ENCODE measurements at places on chromosomes 12 and 14. TPM values are rescaled to one million over a fixed set of nuclear protein-coding genes. Genes with fewer than 3 reads are reported as not detected.
A peak's percentile ranks its signal among the peaks of the same experiment; 100 is the strongest.

Gene TTC7B
- 13.9 TPM for polyA plus RNA-seq

Gene SETD1B
- 9.2 TPM for polyA plus RNA-seq

Gene PLEKHG7
- 0.73 TPM for polyA plus RNA-seq

Gene CCDC196
- polyA plus RNA-seq = not detected

Gene CIPC
- polyA plus RNA-seq = 2.7 TPM

GRCh38 chr14:73189651-73190050 is 47.7 kb upstream of the PAPLN start:
- no peak for DNase-seq

DNA sequence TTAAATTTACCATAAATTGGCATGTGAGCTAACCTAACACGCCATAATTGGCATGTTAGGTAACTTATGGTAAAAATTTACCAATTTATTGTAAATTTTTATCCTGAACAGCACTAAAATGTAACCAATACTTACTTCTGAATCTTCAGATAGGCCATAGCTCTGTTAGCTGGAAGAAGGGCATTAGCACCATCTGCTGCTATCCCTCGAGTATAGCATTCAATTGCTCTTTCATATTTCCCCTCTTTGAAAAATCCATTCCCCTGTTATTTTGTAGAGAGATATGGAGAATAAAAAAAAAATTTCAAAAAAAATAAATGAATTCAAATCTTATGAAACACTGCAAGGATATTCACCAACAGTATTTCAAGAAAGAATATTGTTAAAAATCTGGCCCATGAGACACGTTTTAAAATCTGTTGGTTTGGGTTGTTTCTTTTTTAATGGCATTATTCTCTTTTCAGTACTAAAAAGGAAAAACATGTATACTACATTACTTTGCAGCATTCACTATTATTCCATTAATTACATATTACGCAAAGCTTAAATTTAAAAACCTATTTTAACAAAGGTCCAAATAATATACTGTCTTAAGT is 19.1 kb downstream of the RPAP3 start:
- DNase-seq = no peak

GRCh38 chr12:131621701-131622421 is 89.0 kb upstream of the SFSWAP start:
- no peak for DNase-seq

DNA sequence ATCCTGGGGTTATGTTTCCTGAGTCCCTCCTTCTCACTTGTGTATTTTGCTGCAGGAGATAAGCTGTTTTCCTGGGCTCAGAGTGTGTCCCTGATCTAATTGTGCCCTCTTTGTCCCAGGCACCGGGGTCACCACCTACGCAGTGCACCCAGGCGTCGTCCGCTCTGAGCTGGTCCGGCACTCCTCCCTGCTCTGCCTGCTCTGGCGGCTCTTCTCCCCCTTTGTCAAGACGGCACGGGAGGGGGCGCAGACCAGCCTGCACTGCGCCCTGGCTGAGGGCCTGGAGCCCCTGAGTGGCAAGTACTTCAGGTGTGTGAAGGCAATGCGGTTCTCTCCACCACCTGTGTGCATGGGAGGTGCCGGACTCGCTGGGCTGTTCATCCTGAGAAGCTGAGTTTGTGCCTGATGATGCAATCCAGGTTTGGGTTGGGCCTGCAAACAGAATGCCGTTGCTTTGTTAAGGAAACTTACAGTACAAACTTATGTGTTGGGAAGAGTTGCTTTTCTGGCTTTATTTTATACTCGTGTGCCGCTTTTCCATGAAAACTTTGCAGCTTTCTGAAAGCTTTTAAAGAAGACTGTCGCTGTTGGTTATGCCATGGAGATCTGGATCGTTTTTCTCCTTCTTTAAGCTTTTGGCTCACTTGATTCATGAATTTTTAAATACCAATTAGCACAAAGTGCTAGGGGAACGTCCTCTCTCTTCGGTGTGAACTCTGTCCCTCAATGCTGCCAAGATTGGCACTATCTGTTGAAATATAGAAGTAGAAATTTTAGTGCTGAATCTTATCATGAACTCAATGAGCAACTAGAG is 27.6 kb downstream of the RDH12 start:
- DNase-seq = peak; percentile 48

DNA sequence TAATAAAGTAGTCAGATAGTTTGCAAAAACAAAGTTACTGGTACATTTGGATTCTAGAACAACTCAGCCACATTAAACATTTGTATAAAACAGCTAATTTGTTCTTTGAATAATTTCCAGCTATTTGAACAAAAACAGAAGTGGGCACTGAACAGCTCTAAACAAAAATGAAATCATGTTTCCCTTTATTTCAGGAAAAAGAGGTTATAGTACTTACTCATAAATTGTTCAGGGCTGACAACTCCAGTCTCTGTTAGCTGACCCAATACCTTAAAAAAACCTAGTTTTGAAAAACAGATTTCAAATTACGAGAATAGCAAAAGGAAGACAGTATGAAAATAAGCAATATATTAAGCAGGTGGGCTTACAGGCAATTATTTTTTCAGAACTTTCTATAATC is 8.2 kb downstream of the GNPNAT1 start:
- no peak for DNase-seq

- DNase-seq = no peak
These were observed 41.4 kb upstream of the PPFIA2 start for GRCh38 chr12:81800298-81801148.

DNA sequence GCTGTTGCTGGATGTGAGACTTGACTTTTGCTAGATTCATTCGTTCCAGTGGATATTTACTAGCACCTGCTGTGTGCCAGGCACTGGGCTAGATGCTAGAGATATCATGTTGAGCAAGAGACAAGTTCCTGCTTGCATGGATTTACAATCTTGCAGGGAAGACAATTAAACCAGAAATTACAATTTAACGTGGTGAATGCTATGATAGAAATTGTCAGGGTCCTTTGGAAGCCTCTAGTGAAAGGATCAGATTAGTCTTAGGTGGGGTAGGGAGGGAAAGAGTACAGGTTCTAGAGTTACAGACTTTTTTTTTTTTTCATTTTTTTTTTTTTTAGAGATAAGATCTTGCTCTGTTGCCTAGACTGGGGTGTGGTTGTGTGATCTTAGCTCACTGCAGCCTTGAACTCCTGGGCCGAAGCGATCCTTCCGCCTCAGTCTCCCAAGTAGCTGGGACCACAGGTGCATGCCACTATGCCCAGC is 36.7 kb downstream of the SPATS2 start:
- DNase-seq = no peak

- DNase-seq = no peak
These were observed 50.7 kb downstream of the DIP2B start for GRCh38 chr12:50555471-50555885.

GRCh38 chr14:75299059-75299458 is 20.4 kb downstream of the FOS start:
- no peak for DNase-seq

DNA sequence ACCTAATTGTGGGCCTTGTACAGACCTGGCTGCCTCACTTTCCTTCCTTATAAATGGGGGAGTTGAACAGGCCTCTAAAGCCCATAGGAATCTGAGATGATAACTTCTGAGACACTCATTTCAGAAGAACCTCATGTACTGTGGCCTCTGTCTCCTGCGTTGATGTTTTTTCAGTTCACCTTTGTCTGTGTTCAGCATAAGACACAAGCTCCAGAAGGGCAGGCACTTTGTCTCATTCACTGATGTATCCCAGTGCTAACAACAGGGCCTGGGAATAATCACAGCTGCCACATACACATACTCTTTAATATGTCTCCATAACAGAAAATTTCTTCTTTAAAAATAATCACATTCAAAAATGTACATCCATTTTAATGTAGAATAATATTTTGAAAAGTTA is 3.3 kb downstream of the FGD6 start:
- peak; percentile 77 for DNase-seq

DNA sequence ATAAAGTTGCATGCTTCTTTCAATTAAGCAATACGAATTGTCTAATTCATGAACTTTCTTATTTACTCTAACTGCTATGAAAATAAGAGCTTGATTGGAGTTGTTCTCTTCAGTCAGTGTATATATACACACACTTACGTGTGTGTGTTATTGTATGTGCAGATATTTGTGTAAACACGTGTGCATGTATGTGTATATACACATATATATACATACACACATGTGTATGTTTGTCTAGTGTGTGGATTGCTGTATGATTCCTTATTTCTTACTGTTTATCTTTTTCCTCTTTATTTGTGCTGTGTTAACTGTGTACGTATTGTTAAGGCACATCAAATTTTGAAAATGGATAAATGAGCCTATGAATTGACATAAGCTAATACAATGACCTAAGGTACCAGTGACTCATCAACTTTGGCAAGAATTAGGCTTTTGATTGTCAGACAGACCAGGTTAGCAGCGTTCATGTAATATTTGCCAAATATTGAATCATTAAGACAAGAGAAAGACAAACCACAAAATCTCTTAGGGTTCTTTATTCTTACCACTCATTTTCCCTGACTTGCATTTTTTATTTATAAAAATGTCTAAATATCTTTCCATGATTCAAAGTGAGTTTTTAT is 423.9 kb downstream of the SOX5 start:
- no peak for DNase-seq

GRCh38 chr12:17661250-17661649 is 428.7 kb downstream of the RERGL start:
- no peak for DNase-seq

DNA sequence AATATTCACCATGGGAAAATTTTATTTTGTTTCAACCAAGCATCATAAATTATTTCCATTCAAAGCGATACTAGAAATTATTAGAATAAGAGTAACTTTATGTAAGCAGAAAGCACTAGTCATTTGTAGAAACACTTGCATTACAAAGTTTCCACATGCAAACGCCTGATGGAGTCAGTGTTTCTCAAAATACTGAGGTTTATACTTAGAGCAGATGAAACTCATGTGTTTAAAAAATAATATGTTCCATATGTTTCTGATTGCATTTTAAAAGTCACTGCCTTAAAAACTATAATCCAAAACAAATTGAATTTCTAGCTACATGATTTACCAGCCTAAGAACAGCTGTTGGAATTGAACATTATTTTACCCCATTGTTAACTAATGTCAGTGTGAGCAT is 1246.4 kb downstream of the SLC16A7 start:
- DNase-seq = no peak

GRCh38 chr12:66775871-66776270 is 97.0 kb upstream of the GRIP1 start:
- DNase-seq = no peak

DNA sequence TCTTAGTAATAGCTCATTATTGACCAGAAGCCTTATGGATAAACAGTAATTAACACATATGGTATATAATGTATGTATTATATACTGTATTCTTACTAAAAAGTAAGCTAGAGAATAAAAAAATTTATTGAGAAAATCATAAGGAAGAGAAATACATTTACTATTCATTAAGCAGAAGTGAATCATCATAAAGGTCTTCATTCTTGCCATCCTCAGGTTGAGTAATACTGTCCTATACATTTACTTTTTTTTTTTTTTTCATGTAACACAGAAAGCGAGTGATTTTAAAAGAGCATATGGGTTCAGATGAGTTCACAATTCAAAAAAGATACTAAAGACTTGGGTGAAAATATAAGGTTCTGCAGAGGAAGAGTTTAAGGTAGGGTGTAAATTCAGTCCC is 152.5 kb downstream of the TGFB3 start:
- DNase-seq = no peak

- DNase-seq = no peak
These were observed 393.8 kb downstream of the LRFN5 start for GRCh38 chr14:42000450-42000849.

- peak; percentile 14 for DNase-seq
These were observed 22.0 kb downstream of the TTC9 start for GRCh38 chr14:70663707-70664179.

- no peak for DNase-seq
These were observed 1.2 kb downstream of the SNX6 start for GRCh38 chr14:34628681-34629135.

GRCh38 chr12:93706824-93707223 is 29.6 kb downstream of the CRADD start:
- DNase-seq = no peak

- DNase-seq = no peak
These were observed 26.2 kb downstream of the KITLG start for GRCh38 chr12:88553941-88554658.

DNA sequence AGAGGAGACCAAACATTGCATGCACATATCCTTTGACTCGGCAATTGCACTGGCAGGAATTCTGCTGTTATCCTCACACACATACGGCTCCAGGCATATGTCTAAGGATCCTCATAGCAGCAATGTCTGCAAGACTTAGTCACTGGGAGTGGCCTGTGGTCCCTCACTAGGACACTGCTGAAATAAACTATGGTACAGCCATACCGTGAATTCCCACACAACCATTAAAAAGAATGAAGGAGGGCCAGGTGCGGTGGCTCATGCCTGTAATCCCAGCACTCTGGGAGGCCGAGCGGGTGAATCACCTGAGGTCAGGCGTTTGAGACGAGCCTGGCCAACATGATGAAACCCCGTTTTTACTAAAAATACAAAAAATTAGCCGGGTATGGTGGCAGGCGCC is 105.1 kb downstream of the ZFP36L1 start:
- no peak for DNase-seq

GRCh38 chr12:100229036-100229635 is 28.5 kb downstream of the ACTR6 start:
- DNase-seq = no peak

DNA sequence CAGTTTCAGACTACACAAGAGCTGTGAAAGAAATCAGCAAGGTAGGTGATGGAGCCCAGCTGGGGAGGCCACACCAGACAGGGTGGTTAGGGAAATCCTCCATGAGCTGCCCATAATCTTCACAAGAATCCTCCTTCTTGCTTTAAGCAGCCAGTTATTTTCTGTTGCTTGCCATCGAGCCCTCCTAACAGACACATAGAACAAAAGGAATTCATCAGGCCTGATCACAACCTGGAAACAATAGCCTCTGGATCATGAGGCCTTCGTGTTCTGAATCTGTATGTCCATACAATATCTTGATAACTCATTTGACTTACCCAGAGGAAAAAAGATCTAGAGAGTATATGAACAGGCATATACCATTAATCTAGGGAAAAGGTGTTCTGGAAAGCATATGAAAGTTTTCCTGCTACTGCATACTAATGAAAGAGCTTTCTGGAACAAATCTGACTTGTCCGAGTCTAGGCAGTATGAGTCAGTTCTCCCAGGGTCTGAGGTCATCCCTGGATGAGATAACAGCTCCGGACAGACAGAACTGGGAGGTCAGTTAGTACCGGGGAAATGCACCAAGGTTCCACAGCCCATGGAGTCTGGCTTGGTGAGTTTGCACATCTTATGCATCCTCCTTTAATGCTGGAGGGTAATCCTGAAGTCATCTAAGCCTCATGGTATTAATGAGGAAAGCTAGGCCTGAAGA is 52.8 kb upstream of the ELK3 start:
- no peak for DNase-seq

- no peak for DNase-seq
These were observed 44.8 kb upstream of the CRADD start for GRCh38 chr12:93632383-93632782.

- no peak for DNase-seq
These were observed 234.0 kb upstream of the CAND1 start for GRCh38 chr12:67035121-67035520.
